ENCODE measurements at places on chromosomes 2 and 18.

- DNase-seq, result no peak
These were observed 153.7 kb downstream of the TGIF1 start for GRCh38 chr18:3603421-3604234.

DNA sequence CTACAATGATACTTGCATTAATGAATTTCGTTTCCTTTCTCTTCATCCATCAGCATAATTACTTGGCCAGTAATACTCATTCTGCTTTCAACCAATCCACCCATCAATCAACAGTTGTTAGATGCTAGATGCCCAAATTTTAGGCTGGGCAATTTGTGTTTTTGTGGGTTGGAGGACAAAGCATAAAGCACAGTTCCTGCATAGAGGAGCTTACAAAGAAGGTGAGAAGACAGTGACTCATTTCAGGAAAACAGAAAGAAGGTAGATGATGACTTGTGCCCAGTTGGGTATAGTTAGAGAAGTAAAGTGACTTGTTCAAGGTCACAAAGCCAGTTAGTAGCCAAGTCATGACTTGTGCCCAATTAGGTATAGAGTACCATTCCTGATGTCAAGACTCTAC lies 1186.8 kb upstream of the CELF4 start:
- no peak for DNase-seq

- no peak for DNase-seq
These were observed 74.1 kb downstream of the VAPA start for GRCh38 chr18:9987931-9988330.

- no peak for DNase-seq
These were observed 19.5 kb downstream of the MYO1B start for GRCh38 chr2:191264647-191265081.

- no peak for DNase-seq
These were observed 203.5 kb upstream of the DCC start for GRCh38 chr18:52136532-52136931.

DNA sequence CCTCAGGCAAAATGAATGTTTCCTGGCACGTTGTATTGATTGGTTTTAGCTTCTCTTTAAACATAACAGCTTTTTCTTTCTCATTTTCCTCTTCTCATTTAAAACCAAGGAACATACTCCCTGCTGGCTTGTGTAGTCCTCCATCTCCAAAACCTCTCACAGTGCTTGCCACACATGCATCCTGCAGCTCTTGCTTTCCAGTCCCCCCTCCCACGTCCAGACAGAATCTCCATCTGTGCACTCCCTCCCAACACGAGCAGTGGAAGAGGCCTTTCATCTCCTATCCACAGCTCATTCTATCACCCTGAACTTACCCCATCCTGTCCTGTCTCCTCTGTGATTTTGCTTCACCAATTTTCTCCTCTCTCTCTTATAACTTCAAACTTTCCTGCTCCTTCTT lies 99.6 kb upstream of the THSD7B start:
- no peak for DNase-seq

DNA sequence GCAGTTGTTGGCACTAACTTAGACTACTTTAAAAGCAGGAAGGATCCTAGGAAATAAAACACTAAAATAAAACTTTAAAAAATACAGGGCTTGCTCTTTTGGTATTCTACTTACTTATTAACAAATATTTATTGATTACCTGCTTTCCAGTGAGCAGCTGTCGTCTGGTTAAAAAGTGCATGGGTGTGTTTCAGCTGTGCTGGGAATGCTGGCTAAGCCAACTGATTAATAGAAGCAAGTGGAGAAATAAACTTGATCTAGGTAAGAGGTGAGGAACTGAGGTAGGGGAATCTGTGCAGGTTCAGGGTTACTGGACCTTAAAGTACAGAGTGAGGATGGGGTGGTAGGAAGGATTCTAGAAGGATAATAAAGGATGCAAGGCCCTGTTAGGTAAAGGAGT lies 110.8 kb downstream of the SPTBN1 start:
- no peak for DNase-seq

- no peak for DNase-seq
These were observed 285.6 kb downstream of the NR4A2 start for GRCh38 chr2:156046900-156047299.

DNA sequence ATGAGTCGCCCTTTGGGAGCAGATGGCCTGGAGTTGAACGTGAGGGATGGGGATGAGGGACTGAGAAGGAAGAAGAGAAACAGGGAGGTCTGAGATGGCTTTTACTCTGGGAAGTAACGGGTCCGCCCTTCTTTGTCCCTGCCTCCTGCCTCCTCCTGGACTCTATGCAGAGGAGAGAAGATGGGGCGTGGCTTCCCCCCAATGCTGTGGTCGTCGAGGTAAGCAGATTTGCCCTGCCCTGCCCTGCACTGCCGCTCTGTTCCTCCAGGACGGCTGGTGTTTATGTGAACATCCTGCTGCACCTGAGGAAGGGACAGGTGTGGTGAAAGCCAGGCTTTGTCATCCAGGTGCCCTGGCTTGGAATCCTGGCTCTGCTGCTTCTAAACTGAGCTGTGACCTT lies 13.5 kb upstream of the NTSR2 start:
- DNase-seq, result no peak

DNA sequence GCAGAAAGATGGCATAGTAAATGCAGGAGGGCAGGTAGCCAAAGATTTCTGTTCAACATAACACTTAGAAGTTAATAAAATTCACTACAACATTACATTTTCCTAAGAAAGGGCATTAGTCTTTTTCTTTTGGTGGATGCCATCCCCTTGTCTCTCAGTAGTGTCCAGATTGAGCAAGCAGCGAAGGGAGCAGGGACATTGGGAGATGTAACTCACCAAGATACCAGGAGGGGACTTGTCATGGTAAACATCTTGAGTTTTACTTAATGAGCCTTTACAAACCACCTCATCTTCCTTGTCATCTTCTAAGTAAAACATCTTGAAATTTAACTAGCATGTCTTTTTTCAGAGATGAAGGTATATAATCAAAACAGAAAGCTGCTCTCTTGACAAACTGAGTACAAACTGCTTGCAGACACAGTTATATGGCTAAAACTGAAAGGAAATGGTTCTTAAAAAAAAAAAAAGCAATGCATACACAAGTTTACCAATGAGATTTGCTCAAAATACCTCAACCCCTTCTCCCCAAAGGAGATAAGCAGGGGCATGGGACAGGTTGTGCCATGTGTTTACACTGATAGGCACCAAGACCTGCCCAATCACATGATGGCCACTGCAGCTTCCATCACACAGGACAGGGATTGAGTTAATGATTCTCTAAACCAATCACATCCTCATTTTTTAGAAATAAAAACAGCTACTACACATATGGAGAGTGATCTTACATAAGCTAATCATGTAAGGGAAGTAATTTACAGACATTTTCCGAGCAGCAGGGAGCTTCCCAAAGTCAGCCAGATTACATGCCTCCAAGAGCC lies 30.3 kb downstream of the LPIN2 start:
- DNase-seq, result no peak

GRCh38 chr2:213164263-213164662 lies 12.9 kb upstream of the IKZF2 start:
- DNase-seq, result no peak
